IMR-90 (cell line): ENCODE measurements at places on chromosomes 4 and X. TPM values are rescaled to one million over a fixed set of nuclear protein-coding genes. Genes with fewer than 3 reads are reported as not detected.

Gene PDCL2
- not detected in 2 replicates for polyA plus RNA-seq

Gene TMPRSS11D
- polyA plus RNA-seq: not detected in 2 replicates

Gene RNF150
- polyA plus RNA-seq: 6.2 and 6.6 TPM in 2 replicates

Gene PABPC5
- polyA plus RNA-seq: 0.56 and 0.63 TPM in 2 replicates

Gene CXorf51A
- not detected in 2 replicates for polyA plus RNA-seq

DNA sequence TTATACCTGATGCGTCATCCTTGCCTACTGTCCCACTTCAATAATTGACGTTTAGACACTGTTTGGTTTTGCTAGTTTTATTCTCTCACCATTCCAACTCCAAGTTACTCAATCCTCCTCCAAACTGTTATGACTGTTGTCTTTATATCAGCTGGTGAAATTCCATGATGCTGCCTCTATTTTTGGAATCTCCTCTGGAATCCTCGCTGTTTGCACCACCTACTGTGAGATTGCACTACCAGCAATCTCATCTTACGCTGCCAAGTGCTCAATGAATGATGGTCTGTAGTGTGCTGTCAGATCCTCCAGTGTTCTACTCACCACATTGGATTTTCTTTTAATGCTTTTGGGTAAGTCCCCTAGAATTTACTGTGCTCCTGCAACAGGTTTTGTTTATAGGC is 13.2 kb upstream of the PCDH18 start:
- no peaks in the 10 kb centered on the region for H3K27me3 ChIP-seq
- H3K36me3 ChIP-seq: no peaks in the 10 kb centered on the region
- DNase-seq: peak; percentile 94
- H3K4me1 ChIP-seq: peaks cover 4% of the 10 kb centered on the region; the same call in 1 of the 2 replicates

DNA sequence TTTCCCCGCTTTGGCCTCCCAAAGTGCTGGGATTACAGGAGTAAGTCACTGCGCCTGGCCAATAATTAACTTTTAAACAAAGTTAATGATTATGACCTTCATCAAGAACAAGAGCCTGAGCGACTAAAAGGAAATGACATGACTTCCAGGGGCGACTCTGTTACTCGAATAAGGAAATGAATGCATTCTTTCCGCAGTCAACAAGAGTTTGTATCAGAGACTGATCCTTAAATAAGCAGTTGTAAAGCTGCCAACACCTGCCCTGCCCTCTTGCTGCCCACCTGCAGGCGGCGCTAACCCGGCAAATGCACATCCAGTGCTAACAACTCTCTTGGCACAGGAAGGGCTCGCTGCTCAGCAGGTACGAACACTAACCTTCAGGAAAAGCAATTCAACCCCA is 27.3 kb downstream of the WDR1 start:
- no peaks in the 10 kb centered on the region for H3K27me3 ChIP-seq
- no peak for DNase-seq
- H3K27ac ChIP-seq: no peak overlapping the region; the same call in 1 of the 2 replicates
- H3K4me1 ChIP-seq: peaks cover 19% of the 10 kb centered on the region

- H3K27ac ChIP-seq: no peak overlapping the region
- no peak for DNase-seq
- H3K4me1 ChIP-seq: no peaks in the 10 kb centered on the region
- no peak overlapping the region for H3K4me3 ChIP-seq
Measured at GRCh38 chr4:166198516-166199310, 325.7 kb downstream of the TLL1 start.

- peaks cover 3% of the 10 kb centered on the region for H3K4me1 ChIP-seq
- H3K4me3 ChIP-seq: peak overlapping the region; percentile 86
- no peak for DNase-seq
Measured at GRCh38 chrX:40095583-40096394, 2.0 kb downstream of the BCOR start.

GRCh38 chr4:185811509-185812364 is at the start of gene SORBS2:
SORBS2 (minus strand) TSS chr4:185812194; CDS start chr4:185690571, 121,623 bp downstream.
- no peak within 1 kb of the TSS for H3K4me3 ChIP-seq
- no peak within 1 kb of the TSS for H3K27ac ChIP-seq
- H3K27me3 ChIP-seq: peaks cover 33% of the 10 kb centered on the region
- DNase-seq: peak; percentile 25
- no peaks in the 10 kb centered on the region for H3K4me1 ChIP-seq

DNA sequence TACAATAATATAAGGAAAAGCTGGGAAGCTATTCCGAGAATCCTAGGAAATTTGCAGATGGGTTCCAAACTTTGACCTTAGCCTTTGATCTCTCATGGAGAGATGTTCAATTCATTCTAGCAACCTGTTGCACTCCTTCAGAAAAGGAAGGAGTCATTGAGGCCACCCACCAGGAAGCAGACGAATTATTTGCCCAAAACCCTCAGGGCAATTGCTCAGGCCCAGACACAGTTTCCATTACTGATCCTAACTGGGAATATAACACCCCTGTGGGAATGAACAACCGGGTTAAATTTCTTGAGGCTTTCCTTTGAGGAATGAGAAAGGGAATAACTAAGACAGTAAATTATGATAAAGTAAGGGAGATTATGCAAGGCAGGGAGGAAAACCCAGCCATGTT is 13.5 kb upstream of the ZNF280C start:
- H3K4me1 ChIP-seq: no peaks in the 10 kb centered on the region
- H3K27me3 ChIP-seq: peaks cover 2% of the 10 kb centered on the region
- H3K36me3 ChIP-seq: no peaks in the 10 kb centered on the region
- DNase-seq: no peak

DNA sequence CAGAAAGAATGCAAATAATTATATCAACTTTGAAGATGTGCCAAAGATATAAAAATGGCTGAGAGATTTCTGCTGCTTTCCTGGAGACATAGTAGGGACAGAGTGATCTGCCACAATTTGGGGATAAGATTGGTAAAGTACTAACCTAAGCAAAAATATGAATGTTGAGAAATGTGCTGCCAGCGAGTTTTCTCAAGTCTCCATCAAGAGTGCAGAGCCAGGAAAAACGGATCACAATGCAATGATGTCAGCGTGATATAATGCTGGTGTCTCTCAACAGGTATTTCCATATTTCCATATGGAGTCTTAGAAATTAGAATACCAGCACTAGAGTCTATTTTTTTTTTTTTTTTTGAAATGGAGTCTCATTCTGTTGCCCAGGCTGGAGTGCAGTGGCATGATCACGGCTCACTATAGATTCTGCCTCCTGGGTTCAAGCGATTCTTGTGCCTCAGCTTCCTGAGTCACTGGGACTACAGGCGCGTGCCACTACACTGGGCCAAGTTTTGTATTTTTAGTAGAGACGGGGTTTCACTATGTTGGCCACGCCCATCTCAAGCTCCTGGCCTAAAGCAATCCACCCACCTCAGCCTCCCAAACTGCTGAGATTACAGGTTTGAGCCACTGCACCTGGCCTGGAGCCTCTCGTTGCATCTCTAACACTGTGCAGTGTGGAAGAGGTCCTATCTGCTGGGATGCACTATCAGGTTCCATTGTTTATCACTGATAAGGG is 893.5 kb downstream of the TRIML1 start:
- H3K27ac ChIP-seq: no peak overlapping the region
- no peak overlapping the region for H3K4me3 ChIP-seq
- peaks cover 2% of the 10 kb centered on the region; the same call in 1 of the 2 replicates for H3K4me1 ChIP-seq

DNA sequence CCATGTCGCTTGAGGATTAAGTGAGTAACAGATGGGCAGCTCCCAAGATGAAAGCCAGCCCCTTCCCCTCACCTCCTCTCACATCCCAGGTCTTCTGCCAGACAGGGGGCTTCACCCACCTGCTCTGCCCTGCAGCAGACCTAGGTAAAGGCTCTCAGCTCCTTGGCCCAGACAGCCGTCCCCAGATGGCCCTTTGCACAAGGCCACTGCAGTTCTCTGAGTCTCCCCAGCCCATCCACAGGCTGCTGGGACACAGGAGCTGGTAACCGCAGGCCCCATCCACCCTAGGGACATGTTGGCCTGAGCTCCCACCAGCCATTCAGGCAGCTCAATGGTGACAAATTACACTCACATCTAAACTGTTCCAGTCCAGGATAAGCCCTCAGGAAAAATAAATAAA is 15.3 kb downstream of the C4orf50 start:
- no peak overlapping the region for H3K27ac ChIP-seq
- no peaks in the 10 kb centered on the region for H3K4me1 ChIP-seq
- H3K27me3 ChIP-seq: no peaks in the 10 kb centered on the region
- H3K4me3 ChIP-seq: no peak overlapping the region
- no peaks in the 10 kb centered on the region for H3K36me3 ChIP-seq
